ENCODE measurements at places on chromosomes 1 and 21. TPM values are rescaled to one million over a fixed set of nuclear protein-coding genes. Genes with fewer than 3 reads are reported as not detected.

The ETNK2 gene
- 3.1 TPM for total RNA-seq

The TTC22 gene
- 7.0 TPM for total RNA-seq

The ERRFI1 gene
- 1.7 TPM for total RNA-seq

The S100A4 gene
- 54.0 TPM for total RNA-seq

The DENND2D gene
- total RNA-seq: 318 TPM
